Brain pericyte (primary cell): ENCODE measurements at places on chromosomes 5 and 9.

GRCh38 chr5:157903117-157903450 lies 44.1 kb upstream of the CLINT1 start:
- no peak for DNase-seq

- DNase-seq: no peak
Observed at GRCh38 chr5:176406436-176407052, 9.8 kb downstream of the CLTB start.

- DNase-seq: no peak
Observed at GRCh38 chr5:73896097-73896496, 270.1 kb downstream of the ARHGEF28 start.

DNA sequence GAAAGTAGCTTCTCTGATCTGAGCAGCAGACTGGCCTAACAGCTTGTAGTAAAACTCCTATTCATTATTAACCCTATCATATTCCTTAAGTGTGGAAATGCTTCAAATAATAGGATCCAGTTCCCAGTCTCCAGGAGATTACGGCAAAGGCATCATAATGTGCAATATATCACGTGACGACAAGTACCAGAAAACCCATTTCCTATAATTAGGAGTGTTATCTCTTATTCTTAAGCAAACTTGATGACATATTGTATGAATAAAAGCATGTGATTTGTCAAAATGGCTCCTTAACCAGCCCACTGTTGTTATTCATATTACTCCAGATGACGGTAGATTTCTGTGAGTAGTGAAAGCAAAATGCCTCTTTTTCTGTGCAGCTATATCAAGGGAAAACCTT lies 2.9 kb downstream of the SV2C start:
- DNase-seq: no peak

DNA sequence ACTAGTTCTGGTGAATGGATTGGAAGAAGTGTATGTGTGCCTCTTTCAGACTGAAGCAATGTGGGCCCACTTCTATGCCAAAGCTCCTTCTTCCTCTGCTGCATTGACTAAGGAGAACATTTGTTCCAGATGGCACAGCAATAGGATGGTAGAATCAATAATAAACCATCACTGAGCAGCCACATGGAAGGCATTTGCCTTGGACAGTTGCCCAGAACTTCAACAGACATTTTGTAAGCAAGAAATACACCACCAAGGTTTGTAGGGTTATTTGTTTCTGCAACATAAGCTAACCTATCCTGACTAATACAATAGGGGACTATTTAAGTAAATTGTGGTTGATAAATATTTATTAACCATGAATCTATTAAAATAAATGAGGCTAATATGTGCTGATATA lies 37.7 kb upstream of the CSNK1G3 start:
- no peak for DNase-seq

GRCh38 chr5:101977729-101978345 lies 318.2 kb downstream of the SLCO4C1 start:
- peak; percentile 0 for DNase-seq

GRCh38 chr9:20837166-20837565 lies 153.1 kb downstream of the FOCAD start:
- no peak for DNase-seq

GRCh38 chr9:4762886-4763541 lies 22.0 kb upstream of the AK3 start:
- no peak for DNase-seq

DNA sequence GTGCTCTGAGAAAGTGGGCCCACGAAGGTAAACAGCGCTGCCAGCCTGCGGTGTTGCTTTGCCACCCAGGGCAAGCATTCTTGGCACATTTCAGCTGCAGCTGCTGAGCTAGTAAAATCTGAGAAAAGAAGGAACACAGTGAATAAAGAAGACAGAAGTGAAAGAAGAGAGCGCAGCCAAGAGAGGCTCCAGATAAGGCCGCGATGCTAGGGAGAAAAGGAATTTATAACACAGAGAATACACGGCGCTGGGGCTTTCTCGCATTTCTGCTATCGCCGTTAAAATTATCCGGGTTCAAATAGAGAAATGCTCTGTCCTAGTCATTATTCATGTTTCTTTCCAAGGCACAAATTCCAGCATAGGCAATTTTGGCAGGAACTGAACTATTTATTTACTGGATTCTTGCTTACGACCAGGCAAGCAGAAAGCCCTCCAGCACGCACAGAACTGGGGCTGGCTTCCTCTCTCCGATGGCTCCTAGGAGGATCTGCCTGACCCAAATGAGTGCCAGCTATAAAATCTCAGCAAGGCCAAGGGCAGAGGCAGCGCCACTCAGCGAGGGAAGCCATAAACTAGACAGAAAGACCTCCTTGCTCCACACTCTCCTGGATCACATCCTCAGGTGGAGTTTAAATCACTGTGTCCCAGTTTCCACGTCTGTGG lies 111.2 kb downstream of the ATPSCKMT start:
- DNase-seq: no peak

GRCh38 chr9:78121488-78121887 lies 89.9 kb upstream of the GNAQ start:
- peak; percentile 4 for DNase-seq

GRCh38 chr9:1331546-1332038 lies 281.4 kb downstream of the DMRT2 start:
- DNase-seq: no peak

- no peak for DNase-seq
Observed at GRCh38 chr9:89716559-89716958, 111.7 kb downstream of the GADD45G start.

DNA sequence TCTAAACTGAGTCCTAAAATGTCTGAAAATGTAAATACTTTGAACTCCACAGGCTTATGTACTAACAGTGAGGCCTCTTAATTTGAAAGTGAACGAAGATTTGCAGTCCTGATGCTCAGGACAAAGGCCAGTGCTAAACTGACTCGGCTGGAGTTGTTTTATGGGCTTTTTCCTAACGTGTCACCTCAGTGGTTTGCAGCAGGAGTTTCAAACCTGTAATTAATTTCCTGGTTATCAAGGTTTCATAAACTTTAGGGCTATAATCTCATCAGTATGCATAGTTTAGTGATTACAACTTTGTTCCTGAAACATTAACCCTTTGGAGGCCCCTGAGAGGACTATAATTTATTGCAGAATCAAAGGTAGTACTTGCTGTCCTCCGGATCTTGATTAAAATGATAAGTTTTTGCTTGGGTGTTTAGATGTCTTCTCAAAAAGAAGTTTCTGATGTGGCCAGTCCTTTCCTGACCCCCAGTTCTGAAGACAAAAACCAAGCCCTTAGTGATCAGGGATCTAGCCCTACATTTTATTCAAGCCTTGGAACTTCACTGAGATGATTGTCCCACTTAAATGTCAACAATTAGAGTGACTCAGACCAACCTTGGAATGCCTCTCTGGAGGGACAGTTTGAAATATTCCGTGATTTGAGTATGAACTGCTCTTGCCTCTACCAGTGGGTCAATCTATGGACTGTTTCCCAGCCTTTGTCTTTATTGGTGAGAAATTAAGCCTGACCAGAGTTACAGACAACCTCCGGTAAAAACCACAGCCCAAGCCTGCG lies 11.1 kb upstream of the S100Z start:
- DNase-seq: no peak

DNA sequence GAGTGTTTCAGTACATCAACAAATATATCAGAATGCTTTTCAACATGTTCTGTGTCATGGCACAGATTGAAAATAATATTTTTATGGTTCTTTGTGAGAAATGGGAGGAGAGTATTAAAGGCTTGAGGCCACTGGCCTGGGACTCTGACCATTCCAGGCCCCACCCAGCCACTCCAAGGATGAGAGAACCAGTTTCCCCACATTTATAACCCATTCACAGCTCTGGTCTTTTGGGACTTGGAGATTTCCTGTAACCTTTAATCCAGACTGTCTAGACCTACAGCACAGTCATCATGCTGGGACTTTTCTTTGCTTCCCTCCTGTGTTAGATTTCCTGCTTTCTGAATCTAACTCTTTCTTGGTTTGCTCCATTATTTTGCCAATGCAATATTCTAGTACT lies 389.6 kb downstream of the KIAA0825 start:
- no peak for DNase-seq

DNA sequence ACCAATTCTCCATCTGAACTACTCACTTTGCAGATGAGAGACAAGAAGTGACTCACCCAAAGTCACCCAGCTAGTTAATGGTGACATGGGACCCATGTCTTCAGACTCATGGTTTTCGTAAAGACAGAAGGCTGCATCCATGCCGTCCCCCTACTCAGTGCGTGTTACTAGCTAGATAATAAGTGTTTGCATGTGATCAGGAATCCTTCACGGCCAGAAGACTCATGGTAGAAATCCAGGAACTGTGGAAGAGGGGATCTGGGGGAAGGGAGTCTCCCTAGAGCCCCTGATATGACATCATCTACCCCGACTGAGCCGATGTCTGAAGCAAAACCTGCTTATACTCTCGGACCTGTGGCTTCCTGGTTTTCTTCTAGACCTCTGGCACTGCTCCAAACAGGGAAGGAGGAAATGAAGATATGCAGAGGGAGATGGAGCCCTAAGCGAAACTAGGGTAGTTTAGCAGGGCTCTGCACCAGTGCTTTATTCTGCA lies 3.3 kb downstream of the RNF183 start:
- no peak for DNase-seq
